ENCODE measurements at places on chromosomes 4 and X.

GRCh38 chrX:128599632-128600031, 547.4 kb upstream of the ACTRT1 start:
- DNase-seq = no peak

GRCh38 chr4:84894621-84895020, 71.9 kb downstream of the WDFY3 start:
- no peak for DNase-seq

GRCh38 chr4:140028676-140029517, 125.1 kb downstream of the MAML3 start:
- DNase-seq = no peak

- DNase-seq = no peak
Measured at GRCh38 chr4:89305712-89306437, 1.7 kb downstream of the GPRIN3 start.

DNA sequence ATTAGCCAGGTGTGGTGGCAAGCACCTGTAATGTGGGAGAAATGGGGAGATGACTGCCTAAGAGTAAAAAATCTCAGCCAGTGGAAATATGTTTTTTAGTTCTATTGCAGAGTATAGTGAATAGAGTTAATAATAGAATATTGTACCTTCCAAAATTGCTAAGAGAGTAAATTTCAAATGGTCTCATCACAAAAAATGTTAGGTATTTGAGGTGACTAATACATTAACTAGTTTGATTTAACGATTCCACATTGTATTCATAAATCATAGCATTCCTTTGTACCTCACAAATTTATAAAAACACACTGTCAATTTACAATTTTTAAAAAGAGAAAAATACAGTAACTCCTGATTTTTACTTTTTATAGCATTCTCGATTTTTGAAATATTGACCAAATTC, 681.5 kb upstream of the EPHA5 start:
- no peak for DNase-seq

- DNase-seq = no peak
Measured at GRCh38 chr4:16000708-16001483, 37.9 kb upstream of the FGFBP2 start.

DNA sequence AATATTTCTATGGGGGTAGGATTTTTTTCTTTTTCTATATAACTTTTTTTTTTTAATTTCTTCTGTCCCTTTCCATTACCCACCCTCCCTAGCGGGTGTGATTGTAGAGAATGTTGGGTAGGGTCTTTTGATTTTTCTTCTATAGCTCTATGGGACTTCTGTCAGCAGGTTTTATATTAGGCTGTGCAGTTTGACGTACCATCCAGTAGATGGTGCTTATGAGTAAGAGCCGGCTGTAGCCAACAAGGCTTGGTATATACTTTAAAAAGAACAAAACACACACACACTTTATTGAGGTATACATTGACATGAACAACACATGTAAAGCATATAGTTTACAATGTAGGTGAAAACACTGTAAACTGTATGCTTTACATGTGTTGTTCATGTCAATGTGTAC, 247.9 kb upstream of the POF1B start:
- no peak for DNase-seq

- no peak for DNase-seq
Measured at GRCh38 chrX:50161127-50161526, 39.7 kb downstream of the AKAP4 start.

DNA sequence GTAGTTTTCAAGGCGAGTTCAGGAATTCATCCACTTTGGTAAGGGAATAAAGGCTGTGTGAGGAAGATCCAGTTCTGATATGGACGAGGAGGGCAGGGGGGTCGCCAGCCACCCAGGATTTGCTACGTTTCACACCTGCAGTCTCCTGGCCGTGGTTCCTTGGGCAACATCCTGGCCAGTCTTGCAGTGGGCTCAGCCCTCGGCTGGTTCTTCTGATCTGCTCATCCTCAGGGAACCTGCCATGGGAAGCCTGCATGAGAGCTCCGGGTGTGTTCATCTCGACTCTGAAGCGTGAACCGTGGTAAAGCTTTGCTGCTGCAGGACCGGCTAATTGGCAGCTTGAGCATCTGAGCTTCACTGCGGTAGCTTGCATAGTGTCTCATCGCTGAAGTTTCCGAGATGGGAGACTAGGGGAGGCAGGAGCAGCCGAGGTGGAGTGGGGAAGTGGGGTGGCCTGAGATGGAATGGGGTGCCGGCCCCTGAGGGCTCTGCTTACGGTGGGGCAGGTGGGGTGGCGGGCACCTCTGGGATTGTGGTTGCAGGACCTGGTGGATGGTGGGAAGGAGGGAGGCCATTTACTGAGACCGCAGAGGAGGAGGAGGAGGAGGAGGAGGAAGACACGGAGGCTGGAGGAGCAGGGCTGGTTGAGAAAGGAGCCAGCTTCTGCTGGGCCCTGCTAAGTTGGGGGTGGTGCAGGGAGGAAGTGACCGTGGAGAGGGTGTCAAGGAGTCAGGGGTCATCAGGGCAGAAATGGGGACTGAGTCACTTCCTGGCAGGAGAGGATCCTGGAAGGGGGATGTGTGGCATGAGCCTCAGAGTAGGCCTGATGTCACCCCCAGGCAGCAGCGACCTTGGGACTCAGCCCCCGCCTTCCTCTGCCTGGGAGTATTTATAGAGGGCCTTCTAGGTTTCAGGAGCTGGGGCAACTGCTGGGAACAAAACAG, 213.1 kb upstream of the PSAPL1 start:
- no peak for DNase-seq

- DNase-seq = no peak
Measured at GRCh38 chrX:13109817-13110216, 65.4 kb upstream of the FAM9C start.

DNA sequence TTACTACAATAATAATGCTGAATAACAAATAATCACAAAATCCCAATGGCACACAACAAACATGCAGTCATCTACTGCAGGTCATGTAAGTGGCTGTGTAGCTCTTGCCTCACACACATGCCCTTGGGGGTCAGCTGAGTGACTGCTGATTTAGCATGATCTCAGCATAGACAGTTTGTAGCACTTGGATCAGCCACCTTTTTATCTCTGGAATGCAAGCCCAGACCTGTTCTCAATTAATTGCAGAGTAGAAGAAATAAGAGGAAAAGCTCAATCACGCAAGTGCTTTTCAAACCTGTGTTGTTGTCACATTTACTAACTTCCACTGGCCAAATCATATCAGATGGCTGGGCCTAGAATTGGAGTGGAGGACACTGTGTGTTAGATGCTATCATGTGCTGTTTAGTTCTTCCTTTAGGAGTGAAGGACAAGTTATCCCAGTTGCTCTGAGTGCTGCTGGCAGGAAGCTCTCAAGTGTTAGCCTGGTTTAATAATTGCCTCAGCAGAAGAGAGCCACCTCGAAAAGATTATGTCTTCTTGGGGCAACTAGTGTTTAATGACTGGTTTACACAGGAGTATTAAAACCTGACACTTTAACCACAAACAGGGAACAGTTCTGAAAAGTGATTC, 128.3 kb upstream of the EPHA5 start:
- DNase-seq = no peak

- no peak for DNase-seq
Measured at GRCh38 chr4:173242466-173243250, 74.0 kb downstream of the GALNT7 start.

- DNase-seq = no peak
Measured at GRCh38 chr4:83230928-83231327, 53.7 kb downstream of the COQ2 start.

- DNase-seq = no peak
Measured at GRCh38 chrX:16882169-16882568, 12.0 kb upstream of the RBBP7 start.

DNA sequence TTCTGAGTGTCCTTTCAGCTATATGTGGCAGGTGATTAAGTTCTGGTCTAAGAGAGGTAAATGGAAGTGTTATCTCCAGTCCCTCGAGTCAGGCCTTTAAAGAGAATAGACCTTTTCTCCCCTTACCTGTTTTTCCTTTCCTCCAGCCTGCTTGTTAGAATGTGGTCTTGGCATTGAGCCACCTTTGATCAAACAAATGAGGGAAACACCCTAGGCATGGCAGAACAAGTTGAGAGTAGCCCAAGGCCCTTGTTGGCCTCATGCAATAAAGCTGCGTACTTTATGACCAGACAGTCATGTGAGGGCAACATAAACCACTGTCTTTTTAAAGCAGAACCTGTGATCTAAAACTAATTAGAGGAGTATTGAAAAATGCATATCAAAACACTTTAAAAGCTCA, 13.2 kb upstream of the IL13RA2 start:
- no peak for DNase-seq

- DNase-seq = no peak
Measured at GRCh38 chr4:98510340-98510739, 148.1 kb downstream of the TSPAN5 start.

GRCh38 chr4:36385951-36386571, 104.6 kb downstream of the DTHD1 start:
- DNase-seq = no peak

- DNase-seq = no peak
Measured at GRCh38 chr4:155956461-155956860, 2.8 kb upstream of the CTSO start.
